ENCODE measurements at places on chromosomes 6 and 20.

- no peak for DNase-seq
Observed at GRCh38 chr20:19114410-19114809, 98.0 kb upstream of the SLC24A3 start.

DNA sequence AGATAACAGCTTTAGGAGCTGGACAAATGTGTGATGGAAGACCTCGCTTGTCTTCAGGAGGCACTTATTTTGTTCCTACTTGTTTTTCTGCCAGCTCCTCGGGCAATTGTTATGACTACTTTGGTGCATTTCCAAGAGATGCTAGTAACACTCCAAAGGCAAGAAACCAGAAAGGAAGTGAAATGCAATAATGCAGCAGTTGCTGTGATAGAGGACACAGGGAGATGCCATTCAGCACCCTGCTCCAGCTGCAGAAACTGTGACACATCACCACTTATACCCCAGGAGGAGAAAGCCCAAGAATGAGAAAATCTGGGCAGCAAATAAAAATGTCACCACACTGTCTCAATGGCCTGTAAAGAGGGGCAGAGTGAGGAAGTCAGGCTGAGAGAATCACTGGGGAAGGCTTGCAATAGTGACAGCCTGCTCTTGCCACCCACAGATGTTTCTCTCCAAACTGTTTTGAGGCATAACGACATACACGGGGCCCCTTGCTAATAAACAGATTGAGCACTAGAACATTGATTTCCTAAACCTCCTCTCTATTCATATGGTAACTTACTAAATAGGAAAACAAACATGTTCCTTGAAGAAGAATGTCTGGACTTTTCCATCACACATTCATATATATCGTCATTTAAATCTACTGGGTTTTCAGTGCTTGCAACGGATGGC lies 231.0 kb upstream of the PRND start:
- DNase-seq = no peak

- no peak for DNase-seq
Observed at GRCh38 chr6:158622545-158623190, 21.9 kb downstream of the DYNLT1 start.

- DNase-seq = no peak
Observed at GRCh38 chr6:134172020-134172705, 119.7 kb upstream of the SLC2A12 start.

DNA sequence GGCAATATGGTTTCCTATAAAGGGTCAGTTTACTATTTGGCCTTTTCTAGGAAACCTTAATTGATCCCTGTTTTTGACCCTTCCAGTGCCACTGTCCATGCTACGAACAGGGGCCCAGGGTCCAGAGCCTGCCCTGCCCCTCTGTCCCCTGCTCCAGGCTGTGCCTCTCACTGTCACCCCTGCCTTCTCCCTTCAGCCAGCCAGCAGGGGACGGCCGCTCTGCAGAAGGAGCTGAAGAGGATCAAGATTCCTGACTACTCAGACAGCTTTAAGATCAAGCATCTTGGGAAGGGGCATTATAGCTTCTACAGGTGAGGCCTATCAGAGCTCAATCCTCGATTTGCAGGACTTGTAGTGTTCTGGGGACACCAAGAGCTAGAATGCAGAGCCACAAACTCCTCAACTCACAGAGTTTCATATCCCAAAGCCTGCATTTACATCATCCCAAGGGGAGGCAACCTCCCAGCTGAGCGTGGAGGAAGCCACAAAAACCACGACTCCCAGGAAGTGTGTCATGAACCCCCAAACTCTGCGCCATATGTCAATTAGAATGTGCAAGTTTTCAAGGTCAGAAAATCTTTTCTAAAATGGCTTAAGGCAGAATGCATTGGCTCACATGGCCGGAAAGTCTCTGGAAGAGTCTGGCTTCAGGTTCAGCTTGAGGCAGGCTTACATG lies 3.6 kb downstream of the BPI start:
- no peak for DNase-seq

GRCh38 chr6:77106992-77107391 lies 356.3 kb downstream of the HTR1B start:
- DNase-seq = no peak

- DNase-seq = no peak
Observed at GRCh38 chr6:169845426-169846285, 94.2 kb downstream of the ERMARD start.
